ENCODE measurements at places on chromosomes 1 and 21.

DNA sequence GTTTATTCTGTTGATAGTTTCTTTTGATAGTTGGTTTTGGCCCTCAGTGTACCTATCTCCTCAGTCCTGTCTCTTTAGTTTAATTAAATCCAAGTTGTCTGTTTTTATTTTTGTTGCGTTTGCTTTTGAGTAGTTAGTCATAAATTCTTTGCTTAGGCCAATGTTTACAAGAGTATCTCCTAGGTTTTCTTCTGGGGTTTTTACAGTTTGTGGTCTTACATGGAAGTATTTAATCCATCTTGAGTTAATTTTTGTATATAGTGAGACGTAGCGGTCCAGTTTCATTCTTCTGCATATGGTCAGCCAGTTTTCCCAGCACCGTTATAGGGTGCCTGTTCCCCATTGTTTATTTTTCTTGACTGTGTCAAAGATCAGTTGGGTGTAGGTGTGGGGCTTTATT lies 139.4 kb downstream of the POU2F1 start:
- H3K4me1 ChIP-seq, result no peaks in the 10 kb centered on the region
- no peaks in the 10 kb centered on the region for H3K27me3 ChIP-seq
- DNase-seq, result no peak
- peaks cover 16% of the 10 kb centered on the region for H3K36me3 ChIP-seq

- no peaks in the 10 kb centered on the region for H3K4me1 ChIP-seq
- H3K36me3 ChIP-seq, result no peaks in the 10 kb centered on the region
- no peak overlapping the region for H3K27ac ChIP-seq
Measured at GRCh38 chr1:14141656-14142055, 441.7 kb downstream of the PRDM2 start.

DNA sequence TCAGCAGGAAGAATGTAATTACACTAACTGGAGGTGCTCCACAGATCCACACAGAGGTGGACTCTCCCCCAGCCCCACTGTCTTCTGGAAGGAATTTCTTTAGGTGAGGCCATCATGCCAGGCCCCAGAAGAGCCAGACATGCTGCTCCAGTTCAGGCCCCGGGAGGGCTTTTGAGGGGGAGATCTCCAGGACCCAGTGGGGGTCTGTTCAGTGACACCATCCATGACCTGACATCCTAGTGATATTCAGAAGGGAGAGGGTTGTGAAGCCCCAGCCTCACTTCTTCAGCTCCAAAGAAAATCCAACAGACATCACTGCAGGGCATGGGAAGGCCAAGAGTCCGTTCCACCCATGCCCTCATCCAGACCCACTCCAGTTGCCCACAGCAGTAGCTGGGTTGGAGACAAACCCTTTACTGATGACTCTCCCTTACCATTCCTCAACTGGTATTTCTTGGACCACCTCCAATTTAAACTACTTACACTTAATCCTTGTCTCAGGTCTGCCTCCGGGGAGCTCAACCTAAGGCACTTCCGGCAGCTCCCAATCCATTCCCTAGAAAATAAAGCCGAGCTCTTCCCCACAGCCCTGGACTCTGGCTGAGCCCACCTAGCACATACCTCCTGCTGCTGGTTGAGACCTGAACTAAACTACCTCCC lies 39.2 kb downstream of the CSMD2 start:
- DNase-seq, result no peak
- H3K36me3 ChIP-seq, result no peaks in the 10 kb centered on the region
- H3K4me1 ChIP-seq, result no peaks in the 10 kb centered on the region
- no peaks in the 10 kb centered on the region for H3K27me3 ChIP-seq

DNA sequence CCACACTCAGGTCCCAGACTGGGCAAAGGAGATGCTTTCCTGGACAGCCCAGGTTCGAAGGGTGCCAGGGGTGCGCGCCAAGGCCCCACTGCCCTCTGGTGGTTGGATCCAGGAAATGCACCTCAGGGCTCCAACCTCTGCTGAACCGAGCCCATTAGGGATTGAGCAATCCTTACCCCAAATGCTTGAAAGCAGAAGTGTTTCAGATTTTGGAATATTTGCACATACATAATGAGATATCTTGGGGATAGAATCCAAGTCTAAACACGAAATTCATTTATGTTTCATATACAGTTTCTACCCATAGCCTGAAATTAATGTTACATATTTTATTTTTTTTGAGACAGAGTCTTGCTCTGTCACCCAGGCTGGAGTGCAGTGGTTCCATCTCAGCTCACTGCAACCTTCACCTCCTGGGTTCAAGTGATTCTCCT lies 57.4 kb downstream of the SLC9A1 start:
- H3K27ac ChIP-seq, result no peak overlapping the region
- DNase-seq, result peak; percentile 79
- H3K4me1 ChIP-seq, result peaks cover 13% of the 10 kb centered on the region
- H3K4me3 ChIP-seq, result no peak overlapping the region
- H3K36me3 ChIP-seq, result no peaks in the 10 kb centered on the region
- H3K27me3 ChIP-seq, result no peaks in the 10 kb centered on the region

DNA sequence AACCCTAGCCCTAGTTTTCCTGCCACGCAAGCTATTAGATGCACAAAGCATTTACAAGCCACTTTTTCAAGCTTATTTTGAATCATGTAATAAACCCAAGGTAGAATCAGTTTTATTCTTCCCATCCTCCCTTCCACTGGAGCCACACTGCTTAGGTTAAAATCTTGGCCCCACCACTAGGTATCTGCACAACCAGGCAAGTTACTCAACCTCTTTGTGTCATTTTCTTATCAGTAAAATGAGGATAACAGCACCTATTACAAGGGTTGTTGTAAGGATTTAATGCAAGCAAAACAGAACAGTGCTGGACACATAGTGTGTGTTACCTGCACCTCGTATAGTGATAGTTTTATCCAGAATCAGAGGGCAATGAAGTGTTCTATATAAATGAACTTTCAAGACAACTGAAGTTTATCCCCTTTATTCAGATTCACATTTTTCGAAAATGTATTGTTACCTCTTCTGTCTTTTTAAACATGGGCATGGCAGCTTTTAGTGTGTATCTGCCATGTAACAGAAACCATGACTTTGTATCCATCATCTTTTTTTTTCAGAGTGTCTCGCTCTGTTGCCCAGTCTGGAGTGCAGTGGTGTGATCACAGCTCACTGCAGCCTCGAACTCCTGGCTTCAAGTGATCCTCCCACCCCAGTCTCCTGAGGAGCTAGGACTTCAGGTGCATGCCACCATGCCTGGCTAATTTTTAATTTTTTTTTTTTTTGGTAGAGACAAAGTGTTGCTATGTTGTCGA lies 17.2 kb upstream of the TTC39A start:
- H3K27ac ChIP-seq, result no peak overlapping the region
- H3K4me1 ChIP-seq, result no peaks in the 10 kb centered on the region
- no peaks in the 10 kb centered on the region for H3K36me3 ChIP-seq
- no peak overlapping the region for H3K4me3 ChIP-seq

DNA sequence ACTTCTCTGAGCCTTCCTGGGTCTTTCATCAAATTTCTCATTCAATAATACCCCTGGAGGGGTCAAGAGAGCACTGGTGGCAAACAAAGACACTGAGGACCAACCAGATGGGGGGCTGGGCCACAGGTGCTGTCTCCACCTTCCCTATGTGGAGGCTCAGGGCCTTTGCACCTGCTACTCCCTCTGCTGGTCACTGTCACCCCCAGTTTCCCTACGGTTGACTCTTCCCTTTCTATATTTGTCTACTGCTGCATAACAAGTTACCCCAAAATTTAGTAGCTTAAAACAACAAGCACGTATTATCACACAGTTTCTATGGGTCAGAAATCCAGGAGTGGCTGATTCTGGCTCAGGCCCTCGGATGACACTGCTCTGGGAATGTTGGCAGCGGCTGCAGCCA lies 138.8 kb upstream of the RUNX3 start:
- H3K4me3 ChIP-seq, result no peak overlapping the region
- H3K36me3 ChIP-seq, result no peaks in the 10 kb centered on the region
- peak; percentile 25 for DNase-seq
- no peak overlapping the region for H3K27ac ChIP-seq

DNA sequence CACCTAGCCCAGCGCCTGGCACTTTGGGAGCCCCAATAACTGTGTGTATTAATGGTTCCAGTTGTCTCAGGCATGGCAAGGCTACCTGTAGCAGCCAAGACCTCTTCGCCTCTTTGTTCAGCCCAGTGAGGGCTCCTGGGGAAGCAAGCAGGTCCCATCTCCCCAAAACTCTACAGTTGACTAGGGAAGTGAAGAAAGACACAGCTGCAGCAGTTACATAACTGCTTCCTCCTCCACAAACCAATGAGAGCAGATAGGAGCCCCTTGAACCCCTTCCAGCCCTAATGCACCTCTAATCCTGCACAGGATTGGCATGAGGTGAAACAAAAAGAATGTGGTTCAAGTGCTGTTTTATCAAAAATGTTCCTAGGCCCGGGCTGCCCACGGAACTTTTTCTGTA lies 100.5 kb downstream of the SYF2 start:
- no peak for DNase-seq
- no peak overlapping the region for H3K27ac ChIP-seq
- H3K27me3 ChIP-seq, result peaks cover 24% of the 10 kb centered on the region
- no peaks in the 10 kb centered on the region for H3K36me3 ChIP-seq
- H3K4me1 ChIP-seq, result no peaks in the 10 kb centered on the region

GRCh38 chr1:82064691-82065090 lies 264.0 kb downstream of the ADGRL2 start:
- no peak overlapping the region for H3K4me3 ChIP-seq
- DNase-seq, result no peak
- H3K27me3 ChIP-seq, result no peaks in the 10 kb centered on the region
- no peaks in the 10 kb centered on the region for H3K36me3 ChIP-seq
- H3K4me1 ChIP-seq, result no peaks in the 10 kb centered on the region
- H3K27ac ChIP-seq, result no peak overlapping the region

DNA sequence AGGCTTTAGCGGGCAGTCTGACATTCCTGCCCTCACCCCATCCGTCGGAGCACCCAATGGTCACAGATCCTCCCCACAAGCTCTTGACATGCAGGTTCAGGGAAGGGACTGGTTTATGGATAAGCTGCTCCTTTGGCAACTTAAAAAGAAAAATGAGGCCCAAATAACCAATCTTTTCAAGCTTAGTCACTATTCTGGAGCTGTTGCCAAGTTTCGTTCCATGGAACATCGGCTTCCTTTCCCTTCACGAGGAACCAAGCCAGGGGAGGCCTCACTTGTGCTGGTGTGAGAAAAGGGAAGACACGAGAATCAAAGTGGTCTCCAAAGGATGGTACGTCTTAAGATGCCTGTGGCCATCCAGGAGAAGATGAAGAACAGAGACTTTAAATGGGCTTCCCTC lies 46.1 kb upstream of the LPAR3 start:
- H3K27me3 ChIP-seq, result no peaks in the 10 kb centered on the region
- peaks cover 7% of the 10 kb centered on the region for H3K4me1 ChIP-seq
- no peaks in the 10 kb centered on the region for H3K36me3 ChIP-seq
- H3K4me3 ChIP-seq, result no peak overlapping the region
- DNase-seq, result no peak

- H3K36me3 ChIP-seq, result no peaks in the 10 kb centered on the region
- H3K4me3 ChIP-seq, result no peak overlapping the region
- H3K27me3 ChIP-seq, result peaks cover 6% of the 10 kb centered on the region
- no peak for DNase-seq
- no peak overlapping the region for H3K27ac ChIP-seq
- H3K4me1 ChIP-seq, result no peaks in the 10 kb centered on the region
Measured at GRCh38 chr1:70090141-70090540, 115.2 kb downstream of the LRRC40 start.

- no peak for DNase-seq
- H3K27me3 ChIP-seq, result no peaks in the 10 kb centered on the region
- peaks cover 21% of the 10 kb centered on the region for H3K4me1 ChIP-seq
- H3K36me3 ChIP-seq, result peaks cover 29% of the 10 kb centered on the region
- H3K4me3 ChIP-seq, result no peak overlapping the region
Measured at GRCh38 chr1:231558708-231559185, 30.3 kb downstream of the TSNAX start.

GRCh38 chr21:35635261-35635660 lies 425.1 kb downstream of the SETD4 start:
- no peak for DNase-seq
- H3K4me3 ChIP-seq, result no peak overlapping the region
- H3K4me1 ChIP-seq, result no peaks in the 10 kb centered on the region
- H3K27ac ChIP-seq, result no peak overlapping the region
- H3K36me3 ChIP-seq, result no peaks in the 10 kb centered on the region
- peaks cover 8% of the 10 kb centered on the region for H3K27me3 ChIP-seq

- no peak overlapping the region for H3K4me3 ChIP-seq
- no peaks in the 10 kb centered on the region for H3K4me1 ChIP-seq
- H3K36me3 ChIP-seq, result no peaks in the 10 kb centered on the region
- H3K27ac ChIP-seq, result no peak overlapping the region
- H3K27me3 ChIP-seq, result no peaks in the 10 kb centered on the region
- DNase-seq, result no peak
Measured at GRCh38 chr1:164618202-164618564, 59.2 kb downstream of the PBX1 start.
